ENCODE measurements at places on chromosomes 7 and 10.
A peak's percentile ranks its signal among the peaks of the same experiment; 100 is the strongest.

- no peak for DNase-seq
Measured at GRCh38 chr10:5355594-5356301, 9.0 kb upstream of the UCN3 start.

DNA sequence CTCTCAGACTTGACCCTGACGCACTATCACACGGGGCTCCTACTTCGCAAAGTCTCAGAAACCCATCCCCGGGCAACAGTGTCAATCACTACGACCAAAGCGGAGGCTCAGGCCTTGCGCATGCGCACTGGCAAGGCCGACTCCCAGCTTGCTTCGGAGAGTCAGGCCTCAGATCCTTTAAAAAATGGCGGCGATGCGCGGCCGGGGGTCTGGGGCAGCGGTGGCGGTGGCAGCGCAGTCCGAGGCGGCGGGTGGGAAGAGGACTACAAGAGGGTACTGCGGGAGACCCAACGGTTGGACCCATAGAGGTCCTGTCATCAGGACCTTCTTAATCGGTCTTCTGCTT lies 196.9 kb downstream of the ZNF716 start:
- no peak for DNase-seq

DNA sequence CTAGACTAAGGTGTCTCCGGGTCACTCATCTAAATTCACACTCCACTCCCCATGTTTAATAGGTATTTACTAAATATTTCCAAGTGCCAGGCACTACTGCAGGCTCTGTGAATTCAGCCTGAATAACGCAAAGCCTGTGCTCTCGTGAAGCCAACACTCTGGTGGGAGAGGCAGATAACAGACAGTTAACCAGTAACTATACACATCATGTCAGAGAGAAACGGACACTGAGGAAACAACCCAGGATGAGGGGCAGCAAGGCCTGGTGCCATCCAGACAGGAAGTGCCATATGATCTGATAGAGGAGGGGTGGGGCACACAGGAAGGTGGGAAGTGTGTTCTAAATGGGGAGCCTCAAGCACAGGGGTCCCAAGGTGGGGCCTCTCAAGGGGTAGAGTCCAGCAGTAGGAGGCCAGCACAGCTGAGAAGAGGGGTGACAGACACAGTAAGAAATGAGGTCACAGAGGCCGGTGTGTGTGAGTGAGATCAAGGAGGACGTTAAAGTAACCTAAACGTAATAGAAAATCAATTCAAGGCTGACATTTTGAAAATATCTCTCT lies 85.3 kb downstream of the LARP4B start:
- no peak for DNase-seq

- DNase-seq = peak; percentile 51
Measured at GRCh38 chr7:92809760-92810573, 26.4 kb downstream of the CDK6 start.

DNA sequence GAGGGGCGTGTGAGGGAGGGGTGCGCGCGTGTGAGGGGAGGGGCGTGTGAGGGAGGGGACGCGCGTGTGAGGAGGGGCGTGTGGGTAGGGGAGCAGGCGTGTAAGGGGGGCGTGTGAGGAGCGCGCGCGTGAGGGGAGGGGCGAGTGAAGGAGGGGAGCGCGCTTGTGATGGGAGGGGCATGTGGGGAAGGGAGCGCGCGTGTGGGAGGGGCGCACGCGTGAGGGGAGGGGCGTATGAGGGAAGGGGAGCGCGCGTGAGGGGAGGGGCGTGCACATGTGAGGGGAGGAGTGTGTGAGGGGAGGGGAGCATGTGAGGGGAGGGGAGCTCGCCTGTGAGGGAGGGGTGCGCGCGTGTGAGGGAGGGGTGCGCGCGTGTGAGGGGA lies 19.1 kb downstream of the MXI1 start:
- peak; percentile 78 for DNase-seq

DNA sequence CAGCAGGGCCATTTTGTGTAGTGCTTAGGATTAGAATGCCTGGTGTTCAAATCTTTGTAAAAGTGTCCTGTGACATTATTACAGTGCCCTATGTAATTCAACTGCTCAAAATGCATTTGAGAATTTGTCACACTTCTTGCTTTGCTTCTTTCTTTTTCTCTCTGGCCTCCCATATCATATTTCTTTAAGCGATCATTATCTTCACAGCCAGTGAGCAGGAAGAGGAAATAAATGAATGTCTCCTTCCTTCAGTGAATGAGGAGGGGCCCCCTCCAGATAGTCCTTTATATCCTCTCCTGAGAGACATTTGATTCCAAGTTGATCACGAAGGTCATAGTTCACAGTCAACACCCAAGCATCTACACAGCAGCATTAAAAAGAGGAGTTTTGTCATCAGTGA lies 425.1 kb upstream of the NPVF start:
- DNase-seq = no peak

DNA sequence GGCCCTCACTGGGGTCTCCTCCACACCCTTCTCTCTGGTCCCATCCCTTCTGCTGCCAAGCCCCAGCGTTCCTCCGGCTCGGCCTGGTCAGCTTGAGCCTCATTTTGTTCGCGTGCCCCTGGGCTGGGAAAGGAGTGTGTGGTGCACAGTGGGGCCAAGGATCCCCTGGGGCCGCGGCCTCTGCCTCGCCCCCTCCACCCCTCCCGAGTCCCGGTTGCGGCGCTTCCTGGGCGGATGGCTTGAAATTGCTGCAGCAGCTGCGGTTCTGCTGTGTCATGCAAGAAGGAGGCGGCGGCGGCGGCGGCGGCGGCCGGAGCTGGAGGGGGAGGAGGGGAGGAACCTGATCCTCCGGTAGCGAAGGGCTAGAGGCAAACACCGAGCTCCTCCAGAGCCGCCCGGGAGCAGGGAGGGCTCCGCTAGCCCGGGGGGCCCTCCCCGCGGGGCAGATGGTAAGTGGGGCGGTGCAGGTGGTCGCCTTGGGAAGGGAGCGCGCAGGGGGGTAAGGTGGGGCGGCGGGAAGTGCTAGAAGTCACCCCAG lies 217.8 kb upstream of the MKLN1 start:
- peak; percentile 81 for DNase-seq

GRCh38 chr10:19833170-19833824 lies 17.1 kb downstream of the PLXDC2 start:
- no peak for DNase-seq

- no peak for DNase-seq
Measured at GRCh38 chr7:16839646-16840045, 34.8 kb upstream of the AGR2 start.

- DNase-seq = no peak
Measured at GRCh38 chr7:25845464-25845863, 306.5 kb upstream of the NFE2L3 start.

DNA sequence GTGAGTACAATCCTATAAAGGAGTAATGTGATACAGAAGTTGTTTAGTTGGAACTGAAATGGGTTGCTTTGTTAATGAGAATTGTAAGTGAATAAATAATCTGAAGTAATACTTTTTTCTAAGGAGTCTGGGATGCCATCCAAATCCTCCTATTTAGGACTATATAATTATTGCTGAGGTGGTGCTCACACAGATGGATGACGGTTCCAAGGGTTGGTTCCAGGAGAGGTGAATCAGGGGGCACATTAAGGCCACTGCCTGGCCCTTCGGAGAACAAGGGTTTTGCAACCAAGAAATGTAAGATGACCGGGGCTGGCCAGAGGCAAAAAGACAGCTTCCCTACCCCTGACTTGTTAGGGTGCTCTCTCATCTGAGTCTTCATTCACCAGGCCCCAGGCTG lies 352.7 kb downstream of the PHTF2 start:
- no peak for DNase-seq

GRCh38 chr7:5349437-5350173 lies 66.9 kb downstream of the SLC29A4 start:
- DNase-seq = no peak

DNA sequence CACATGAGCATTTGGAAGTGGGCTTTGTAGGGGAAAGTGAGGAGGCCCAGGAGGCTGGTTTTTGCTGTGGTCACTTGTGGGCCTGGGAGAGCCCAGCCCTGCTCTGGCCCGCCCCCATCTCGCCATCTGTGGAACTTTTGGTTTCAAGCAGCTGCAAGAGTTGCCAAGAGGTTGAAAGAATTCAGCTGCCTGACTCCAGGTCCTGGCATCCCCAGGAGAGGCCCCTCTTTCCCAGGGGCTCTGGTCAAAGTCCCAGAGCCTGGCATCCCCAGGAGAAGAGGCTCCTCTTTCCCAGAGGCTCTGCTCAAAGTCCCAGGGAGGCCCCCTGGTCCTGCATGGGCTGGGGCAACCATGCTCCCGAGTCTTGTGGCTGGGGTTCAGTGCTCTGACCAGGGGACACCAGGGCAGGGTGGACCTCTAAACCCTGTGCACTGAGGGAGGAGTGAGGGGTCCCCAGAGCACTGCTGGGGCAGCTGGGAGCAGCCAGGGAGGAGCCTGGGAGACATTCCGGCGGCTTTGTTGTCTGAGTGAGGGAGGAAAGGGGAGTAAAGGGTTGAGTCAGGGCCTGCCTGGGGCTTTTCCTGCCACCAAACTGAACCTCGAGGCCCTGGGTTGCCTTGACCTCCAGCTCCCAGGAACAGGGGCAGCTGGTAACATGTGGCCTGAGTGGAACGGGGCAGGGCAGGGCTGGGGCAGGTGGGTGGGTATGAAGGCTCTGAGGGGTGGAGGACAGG lies 27.7 kb upstream of the CSGALNACT2 start:
- DNase-seq = no peak

DNA sequence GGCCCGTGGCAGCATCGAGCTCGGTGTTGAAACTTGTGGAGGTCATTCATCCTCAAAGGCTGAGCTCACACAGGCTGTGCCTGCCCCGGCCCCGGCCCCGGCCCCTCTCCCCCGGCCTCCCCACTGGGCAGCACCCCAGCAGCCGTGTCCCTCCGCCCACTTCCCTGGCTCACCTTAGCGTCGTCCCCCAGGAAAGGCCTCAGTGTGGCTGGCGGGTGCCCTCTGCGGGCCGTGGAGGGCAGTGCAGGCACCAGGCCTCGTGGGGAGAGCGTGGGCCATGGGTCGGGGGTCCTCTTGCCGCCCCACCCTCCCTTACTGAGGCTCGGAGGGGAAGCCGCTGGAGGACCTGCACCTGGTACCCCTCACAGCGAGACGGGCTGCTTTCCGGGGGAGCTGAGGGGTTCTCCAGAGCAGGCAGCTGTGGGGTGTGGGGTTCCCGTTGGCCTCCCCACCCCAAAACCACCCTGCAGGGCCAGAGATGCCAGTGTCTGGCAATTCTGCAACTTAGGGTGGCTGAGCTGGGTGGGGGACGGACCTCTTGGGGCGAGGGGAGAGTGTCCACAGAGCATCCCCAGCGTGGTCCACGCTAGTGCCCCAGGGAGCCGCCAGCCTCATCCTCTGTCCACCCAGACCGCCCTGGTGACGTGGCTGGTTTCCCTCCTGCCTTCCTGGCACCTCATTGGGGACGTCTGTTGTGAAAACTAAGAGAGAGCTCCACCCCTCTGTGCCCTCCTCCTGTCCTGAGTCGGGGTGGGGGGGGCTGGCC lies 44.2 kb upstream of the DPYSL4 start:
- DNase-seq = peak; percentile 44

GRCh38 chr7:47337531-47337930 lies 244.4 kb downstream of the TNS3 start:
- no peak for DNase-seq

DNA sequence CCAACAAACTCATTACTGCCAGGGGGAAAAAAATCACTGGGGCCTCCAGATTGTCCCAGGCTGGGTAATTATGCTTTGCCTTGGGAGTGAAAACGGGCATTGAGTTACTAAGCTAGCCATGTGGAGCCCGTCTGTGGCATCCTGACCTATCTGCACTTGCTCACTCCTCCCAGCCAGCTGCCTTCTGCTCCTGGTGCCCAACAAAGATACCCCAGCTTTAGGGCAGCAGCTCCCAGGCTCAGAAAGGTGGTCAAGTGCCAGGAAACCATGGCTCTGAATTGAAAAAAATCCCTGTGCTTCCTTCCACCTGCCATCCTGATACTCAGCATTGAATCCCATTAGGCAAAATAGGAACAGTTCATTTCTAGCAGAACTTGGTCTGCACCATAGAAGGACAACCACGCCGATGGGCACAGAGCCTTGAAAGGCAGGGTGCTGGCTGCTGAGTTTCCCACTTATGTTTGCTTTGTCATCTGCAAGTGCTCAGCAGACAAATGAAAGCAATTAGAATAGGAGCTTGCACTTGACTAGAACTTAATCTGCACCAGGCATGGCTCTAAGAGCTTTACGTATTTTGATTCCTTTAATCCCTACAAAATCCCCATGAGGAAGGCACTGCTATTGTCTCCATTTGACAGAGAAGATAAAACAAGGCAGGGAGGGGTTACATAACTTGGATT lies 42.8 kb downstream of the HSPA12A start:
- DNase-seq = no peak

GRCh38 chr7:32206987-32207386 lies 136.8 kb upstream of the PDE1C start:
- no peak for DNase-seq

- no peak for DNase-seq
Measured at GRCh38 chr7:148711191-148712102, 12.7 kb downstream of the CUL1 start.

GRCh38 chr10:646118-646524 lies 43.3 kb downstream of the DIP2C start:
- DNase-seq = no peak

DNA sequence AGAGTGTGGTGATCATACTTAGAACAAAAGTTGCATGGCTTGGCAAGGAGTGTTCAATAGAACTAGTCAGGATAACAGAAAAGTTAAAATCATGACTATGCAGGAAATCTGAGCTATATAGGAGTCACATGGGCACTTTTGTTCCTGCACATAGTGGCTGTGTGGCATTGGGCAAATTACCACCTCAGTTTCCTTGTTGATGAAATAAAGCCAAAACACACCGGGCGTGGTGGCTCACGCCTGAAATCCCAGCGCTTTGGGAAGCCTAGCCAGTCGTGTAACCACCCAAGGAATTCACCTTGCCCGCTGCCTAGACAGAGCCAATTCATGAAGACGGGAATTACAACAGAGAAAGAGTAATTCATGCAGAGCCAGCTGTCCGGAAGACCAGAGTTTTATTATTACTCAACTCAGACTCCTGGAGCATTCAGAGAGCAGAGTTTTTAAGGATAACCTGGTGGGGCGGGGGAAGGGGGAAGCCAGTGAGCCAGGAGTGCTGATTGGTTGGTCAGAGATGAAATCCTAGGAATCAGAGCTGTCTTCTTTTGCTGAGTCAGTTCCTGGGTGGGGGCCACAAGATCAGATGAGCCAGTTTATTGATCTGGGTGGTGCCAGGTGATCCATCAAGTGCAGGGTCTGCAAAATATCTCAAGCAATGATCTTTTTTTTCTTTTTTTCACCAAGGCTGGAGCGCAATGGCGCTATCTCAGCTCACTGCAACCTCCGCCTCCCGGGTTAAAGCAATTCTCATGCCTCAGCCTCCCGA lies 6.4 kb upstream of the MKRN1 start:
- no peak for DNase-seq

- no peak for DNase-seq
Measured at GRCh38 chr10:86868353-86868752, 89.1 kb downstream of the MMRN2 start.

GRCh38 chr10:4512671-4513240 lies 313.3 kb upstream of the AKR1E2 start:
- DNase-seq = no peak

GRCh38 chr10:123621492-123621891 lies 44.7 kb upstream of the GPR26 start:
- no peak for DNase-seq

GRCh38 chr7:150385302-150385723 lies 6.2 kb downstream of the ZNF775 start:
- DNase-seq = no peak

- no peak for DNase-seq
Measured at GRCh38 chr7:84042110-84042539, 152.5 kb downstream of the SEMA3A start.

GRCh38 chr10:60960913-60961312 lies 16.9 kb upstream of the RHOBTB1 start:
- no peak for DNase-seq
